ENCODE measurements at places on chromosomes 4 and X. TPM values are rescaled to one million over a fixed set of nuclear protein-coding genes. Genes with fewer than 3 reads are reported as not detected.
A peak's percentile ranks its signal among the peaks of the same experiment; 100 is the strongest.

GRCh38 chrX:3950373-3950772, 236.9 kb upstream of the PRKX start:
- H3K27me3 ChIP-seq, result no peaks in the 10 kb centered on the region
- no peak for DNase-seq
- H3K36me3 ChIP-seq, result no peaks in the 10 kb centered on the region
- H3K4me1 ChIP-seq, result no peaks in the 10 kb centered on the region
- H3K4me3 ChIP-seq, result no peak overlapping the region

GRCh38 chr4:140156529-140157171, 2.7 kb upstream of the MAML3 start:
- no peaks in the 10 kb centered on the region for H3K27me3 ChIP-seq
- peak overlapping the region; percentile 23 for H3K27ac ChIP-seq
- no peaks in the 10 kb centered on the region for H3K36me3 ChIP-seq
- no peak overlapping the region for H3K4me3 ChIP-seq
- peak; percentile 79 for DNase-seq
- peaks cover 35% of the 10 kb centered on the region for H3K4me1 ChIP-seq

- DNase-seq, result no peak
- no peaks in the 10 kb centered on the region for H3K27me3 ChIP-seq
- no peaks in the 10 kb centered on the region for H3K4me1 ChIP-seq
- no peak overlapping the region for H3K4me3 ChIP-seq
Measured at GRCh38 chrX:107197319-107197718, 8.9 kb downstream of the NUP62CL start.

Gene MAGEA10
- polyA plus RNA-seq, result not detected

Gene ERCC6L
- 0.24 TPM for polyA plus RNA-seq
